ENCODE measurements at places on chromosomes 7 and 10.

DNA sequence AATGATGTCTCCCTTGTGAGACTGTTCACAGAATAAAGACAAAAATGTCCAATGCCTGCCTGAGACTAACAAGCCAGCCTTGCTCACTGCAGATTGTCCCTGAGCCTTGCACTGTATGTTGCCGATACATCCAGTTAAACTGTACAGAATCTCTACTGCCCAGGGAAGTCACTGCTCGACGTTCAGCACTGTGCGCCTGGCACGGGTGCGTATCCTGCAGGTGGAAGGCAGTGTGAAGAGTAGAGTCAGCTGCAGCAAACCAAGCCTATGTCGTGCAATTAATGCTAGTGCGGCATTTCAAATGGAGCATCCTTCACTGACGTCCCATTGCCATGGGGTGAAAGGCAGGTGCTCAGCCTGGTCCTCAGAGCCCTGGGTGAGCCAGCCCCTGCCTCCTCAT is 132.9 kb downstream of the TNS3 start:
- no peak for DNase-seq

GRCh38 chr10:60258429-60258797 is 131.3 kb downstream of the ANK3 start:
- DNase-seq, result peak; percentile 30

- no peak for DNase-seq
These were observed 5.6 kb downstream of the C10orf105 start for GRCh38 chr10:71714031-71714410.

DNA sequence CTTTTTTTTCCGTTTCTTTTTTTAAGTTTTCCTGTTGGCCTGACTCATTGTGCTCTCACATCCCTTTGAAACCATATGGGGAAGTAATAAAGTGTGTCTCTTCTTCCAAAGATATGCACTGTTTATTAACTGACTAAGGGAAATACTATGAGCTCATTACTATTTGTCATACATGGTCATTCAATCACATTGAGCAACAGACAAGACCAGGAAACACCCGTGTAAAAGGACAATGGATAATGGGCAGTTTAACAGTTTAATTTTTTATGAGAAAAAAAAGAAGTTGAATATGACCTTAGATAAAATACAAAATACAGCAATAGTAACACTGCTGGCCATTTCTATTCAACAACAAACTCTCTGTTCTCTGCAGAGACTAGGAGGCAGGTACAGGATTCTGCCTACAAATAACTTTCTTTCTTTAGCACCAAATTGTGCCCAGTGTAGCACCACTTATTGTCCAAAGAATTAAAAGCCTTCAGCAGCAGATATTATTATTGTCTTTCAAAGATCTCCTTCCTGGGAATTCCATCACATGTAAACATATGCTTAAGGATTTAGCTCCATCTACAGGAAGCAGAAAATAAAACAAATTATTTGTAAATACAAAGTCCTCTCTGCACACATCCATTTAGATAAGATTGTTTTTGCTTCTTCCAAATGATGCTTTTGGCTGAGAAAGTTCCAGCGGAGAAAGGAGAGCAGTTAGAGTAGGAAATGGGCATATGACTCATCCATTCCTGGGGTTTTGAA is 55.0 kb upstream of the AKR1E2 start:
- peak; percentile 21 for DNase-seq

GRCh38 chr7:19560111-19560883 is 148.5 kb downstream of the POLR1F start:
- DNase-seq, result no peak

DNA sequence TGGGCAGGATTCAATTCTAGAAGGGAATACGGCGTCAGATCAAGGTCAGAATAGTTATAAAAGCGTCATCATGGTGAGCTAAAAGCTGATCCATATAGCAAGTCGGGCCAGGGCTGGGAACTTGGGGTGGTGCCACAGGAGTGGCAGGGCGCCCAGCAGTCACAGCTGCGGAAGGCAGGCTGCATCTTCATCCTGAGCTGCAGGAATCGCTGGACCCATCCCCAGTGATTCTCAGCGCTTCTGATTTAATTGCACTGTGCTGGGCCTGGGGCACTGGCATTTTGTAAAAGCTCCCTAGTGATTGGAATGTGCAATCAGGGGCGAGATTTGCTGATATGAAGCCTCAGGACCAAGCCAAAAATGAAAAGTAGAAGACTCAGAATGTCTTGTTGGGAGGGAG is 135.3 kb downstream of the CTTNBP2 start:
- DNase-seq, result no peak

DNA sequence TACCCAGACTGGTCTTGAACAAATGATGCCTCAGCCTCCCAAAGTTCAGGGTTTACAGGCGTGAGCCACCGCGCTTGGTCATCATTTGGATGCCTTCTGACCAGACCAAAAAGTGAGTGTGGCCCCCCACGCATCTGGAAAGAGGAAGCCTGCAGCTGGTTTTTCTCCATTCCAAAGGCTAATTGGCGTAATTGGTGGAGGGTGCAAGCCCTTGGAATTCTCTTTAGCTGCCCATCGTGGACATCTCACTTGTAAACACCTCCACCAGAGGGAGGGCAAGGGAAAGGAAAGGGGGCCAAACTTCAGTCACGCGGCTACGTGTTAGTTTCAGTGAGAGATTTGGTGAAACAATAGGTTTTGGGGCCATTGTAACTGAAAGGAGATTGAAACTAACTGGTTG is 4.1 kb upstream of the ARHGAP21 start:
- no peak for DNase-seq

- DNase-seq, result no peak
These were observed 4.8 kb upstream of the VIPR2 start for GRCh38 chr7:159149488-159149887.

- DNase-seq, result no peak
These were observed 46.3 kb downstream of the EGFR start for GRCh38 chr7:55065079-55065478.

- DNase-seq, result no peak
These were observed 88.0 kb downstream of the CPED1 start for GRCh38 chr7:121076350-121077164.

DNA sequence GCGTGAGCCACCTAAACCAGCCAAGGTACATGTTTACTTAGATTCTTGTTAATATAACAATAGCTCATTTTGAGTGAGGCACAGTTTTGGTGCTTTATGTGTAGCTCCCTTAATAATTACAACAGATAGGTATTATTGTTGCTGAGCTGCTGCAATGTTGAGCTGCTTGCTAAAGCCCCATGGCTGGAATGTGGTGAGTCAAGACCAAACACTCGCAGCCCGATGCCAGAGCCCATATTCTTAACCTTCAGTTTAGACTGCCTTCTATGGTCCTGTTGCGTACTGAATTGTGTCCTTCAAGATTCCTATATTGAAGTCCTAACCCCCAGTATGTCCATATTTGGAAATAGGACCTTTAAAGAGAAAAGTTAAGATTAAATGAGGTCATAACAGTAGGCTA is 407.1 kb downstream of the NEBL start:
- DNase-seq, result no peak

DNA sequence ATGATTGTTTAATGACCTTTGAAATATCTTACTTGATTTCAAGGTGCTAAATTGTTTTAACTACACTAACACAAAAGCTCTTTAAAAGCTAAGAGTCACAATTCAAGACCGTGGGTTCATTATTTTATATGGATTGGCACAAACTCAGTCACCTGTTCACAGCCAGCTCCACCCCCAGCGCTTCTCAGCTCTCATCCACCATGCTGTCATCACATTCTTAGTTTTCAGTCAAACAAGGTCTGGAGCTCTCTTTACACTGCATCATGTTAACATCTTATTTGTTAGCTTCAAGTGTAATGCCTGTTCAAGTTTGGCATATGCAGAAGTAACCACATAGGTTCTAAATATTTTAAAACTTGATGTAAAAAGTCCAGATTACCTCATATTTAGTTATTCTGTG is 180.9 kb upstream of the LRRTM3 start:
- no peak for DNase-seq

DNA sequence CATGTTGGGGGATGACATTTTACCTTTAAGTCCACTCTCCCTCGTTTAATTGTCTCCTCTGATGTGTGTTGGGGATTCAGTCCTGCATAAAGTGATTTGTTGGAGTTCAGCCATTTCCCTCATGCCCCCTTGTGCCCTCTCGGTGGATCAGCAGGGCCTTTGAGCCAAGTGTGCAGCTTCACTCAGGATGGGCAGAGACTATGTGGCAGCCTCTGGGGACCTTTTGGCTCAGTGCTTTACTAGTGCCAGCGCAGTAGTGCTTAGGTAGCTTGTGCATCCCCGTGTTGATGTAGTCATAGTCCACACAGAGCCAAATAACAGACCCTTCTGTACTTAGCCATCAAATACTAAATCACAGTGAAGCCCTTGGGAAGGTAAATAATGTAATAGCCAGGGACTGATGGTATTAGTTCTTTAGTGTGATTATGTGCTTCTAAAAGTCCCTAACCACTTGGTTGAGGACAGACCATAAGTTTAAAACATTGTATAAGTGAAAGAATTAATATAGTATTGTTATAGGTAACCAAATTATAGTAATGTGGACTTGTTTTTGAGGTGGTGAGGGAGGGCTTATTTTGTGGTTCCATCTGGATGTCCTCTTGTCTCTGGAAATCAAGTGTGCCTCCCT is 11.4 kb downstream of the BUB3 start:
- DNase-seq, result no peak

DNA sequence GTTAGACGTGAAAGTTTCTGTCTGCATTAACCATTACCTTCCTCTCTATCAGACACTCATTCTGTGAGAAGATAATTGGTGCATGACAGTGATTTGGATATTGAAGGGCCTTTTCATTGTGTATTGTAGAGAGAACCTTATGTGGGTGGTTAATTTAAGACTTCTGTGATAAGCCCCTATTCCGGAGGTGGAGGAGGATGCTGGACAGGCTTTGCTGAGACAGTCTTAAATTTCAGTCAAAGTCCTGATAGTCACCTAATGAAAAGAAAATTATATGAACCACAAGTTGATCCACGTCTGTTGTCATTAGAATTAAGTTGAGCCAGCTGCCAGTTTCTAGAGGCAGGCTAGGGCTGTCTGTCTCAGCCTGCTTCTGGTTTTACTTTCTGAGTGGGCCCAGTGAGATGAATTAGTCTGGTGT is 62.9 kb downstream of the CELF2 start:
- DNase-seq, result no peak

DNA sequence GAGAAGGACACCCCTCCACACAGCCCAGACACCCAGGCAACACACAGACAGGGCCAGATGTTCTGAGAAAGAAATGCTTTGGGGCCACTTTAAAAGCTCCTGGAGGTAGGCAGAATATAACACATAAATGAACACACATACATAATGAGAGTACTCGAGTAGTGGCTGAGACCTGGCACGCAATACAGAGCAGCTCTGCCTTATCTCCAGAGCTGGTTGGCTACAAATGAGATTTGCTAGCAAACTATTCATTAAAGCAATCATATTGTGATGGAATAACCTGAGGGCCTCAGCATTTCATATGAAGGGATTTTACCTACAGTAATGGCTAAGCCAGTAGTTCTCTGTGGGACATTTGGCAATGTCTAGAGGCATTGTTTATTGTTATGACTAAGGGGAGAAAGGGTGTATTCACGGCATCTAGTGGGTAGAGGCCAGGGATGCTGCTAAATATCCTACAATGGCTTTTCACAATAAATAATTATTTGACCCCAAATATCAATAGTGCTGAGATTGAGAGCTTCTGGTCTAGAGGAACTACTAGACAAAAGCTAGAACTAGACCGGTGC is 5.5 kb upstream of the IMPDH1 start:
- DNase-seq, result no peak

DNA sequence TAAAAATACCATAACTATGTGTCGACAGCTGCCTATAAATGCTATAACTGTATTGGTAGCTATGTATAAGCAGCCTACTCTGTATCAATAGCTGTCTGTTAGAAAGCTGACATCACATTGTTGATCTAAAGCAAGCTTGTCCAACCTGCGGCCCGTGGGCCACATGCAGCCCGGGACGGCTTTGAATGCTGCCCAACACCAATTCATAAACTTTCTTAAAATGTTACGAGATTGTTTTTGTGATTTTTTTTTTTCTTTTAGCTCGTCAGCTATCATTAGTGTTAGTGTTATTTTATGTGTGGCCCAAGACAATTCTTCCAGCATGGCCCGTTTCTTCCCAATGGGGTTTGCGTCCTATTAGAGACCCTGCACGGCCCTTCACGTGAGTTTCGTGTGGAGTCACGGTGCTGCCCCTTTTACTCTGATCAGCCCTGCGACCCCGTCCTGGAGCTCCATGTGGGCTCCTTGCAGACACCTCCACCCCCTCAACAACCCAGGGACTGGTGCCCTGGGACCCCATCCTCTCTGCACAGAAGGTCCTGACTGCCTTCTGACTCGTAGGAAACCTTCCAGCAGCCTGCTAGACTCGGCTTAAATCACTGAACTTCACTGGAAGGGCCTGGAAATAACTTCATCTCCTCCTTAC is 4.5 kb upstream of the PRKAR1B start:
- no peak for DNase-seq

DNA sequence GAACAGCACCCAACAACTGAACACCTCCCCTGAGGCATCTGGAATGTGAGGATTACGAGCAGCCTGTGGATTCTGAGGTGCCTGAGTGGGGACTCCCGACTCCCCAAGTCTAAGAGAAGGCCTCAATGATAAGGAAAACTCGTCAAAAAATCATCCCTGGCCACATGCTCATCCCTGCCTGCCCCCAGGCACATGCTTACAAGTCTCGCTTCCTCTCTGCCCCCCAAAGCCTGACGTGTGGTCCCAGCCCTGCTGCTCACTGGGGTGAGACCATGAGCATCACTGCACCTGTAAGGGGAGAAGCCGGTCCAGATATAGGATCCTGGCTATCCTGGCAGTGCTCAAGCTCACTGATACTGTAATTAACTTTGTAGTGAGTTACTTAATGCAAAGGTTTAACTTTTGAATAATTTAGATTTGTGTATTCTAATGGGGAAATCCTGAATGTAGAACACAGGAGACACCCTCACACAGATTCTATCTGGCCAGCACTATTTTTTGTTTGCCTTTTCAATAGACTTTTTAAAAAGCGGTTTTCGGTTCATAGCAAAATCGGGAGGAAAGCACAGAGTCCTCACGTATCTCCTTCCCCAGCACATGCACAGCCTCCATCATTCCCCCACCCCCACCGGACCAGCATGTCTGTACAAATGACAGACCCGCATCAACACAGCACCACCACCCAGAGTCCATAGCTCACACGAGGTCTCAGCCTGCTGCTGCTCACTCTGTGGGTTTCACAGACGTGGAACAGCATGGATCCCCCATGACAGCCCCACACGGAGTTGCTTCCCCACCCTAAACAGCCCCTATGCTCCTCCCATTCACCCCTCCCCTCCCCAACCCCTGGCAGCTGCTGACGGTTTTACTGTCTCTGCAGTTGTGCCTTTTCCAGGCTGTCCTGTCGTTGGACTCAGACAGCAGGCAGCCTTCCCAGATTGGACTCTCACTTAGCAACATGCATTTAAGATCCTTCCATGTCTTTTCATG is 167.9 kb downstream of the DIP2C start:
- no peak for DNase-seq

GRCh38 chr10:71316786-71317160 is 2.3 kb upstream of the SLC29A3 start:
- DNase-seq, result no peak

Measured in LNCaP clone FGC (cell line).